ENCODE measurements at places on chromosomes 3 and 15. TPM values are rescaled to one million over a fixed set of nuclear protein-coding genes. Genes with fewer than 3 reads are reported as not detected.
A peak's percentile ranks its signal among the peaks of the same experiment; 100 is the strongest.

DNA sequence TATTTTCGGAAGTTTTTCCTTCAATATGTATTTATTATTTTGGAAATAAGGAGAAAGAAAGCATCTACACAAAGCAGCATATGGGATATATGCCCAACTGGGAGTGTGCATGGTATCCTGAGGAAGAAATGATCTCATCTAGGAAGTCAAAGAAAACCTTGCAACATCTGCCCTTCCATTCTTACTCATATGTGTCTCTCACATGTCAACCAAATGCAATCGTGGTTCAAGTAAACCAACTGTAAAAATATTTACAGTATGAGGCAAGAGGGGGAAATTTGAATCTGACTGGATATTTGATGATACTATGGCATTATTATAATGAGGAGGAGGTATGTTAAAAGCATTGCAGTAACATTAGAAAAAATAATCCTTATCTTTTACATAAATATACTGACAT lies 3.2 kb upstream of the SCG3 start:
- H3K36me3 ChIP-seq, result no peaks in the 10 kb centered on the region
- no peak for DNase-seq

- H3K27me3 ChIP-seq, result peaks cover 6% of the 10 kb centered on the region
- H3K27ac ChIP-seq, result no peak overlapping the region
- H3K4me3 ChIP-seq, result no peak overlapping the region
- DNase-seq, result peak; percentile 4
- no peaks in the 10 kb centered on the region for H3K36me3 ChIP-seq
Observed at GRCh38 chr15:31307270-31308184, 19.1 kb upstream of the KLF13 start.

DNA sequence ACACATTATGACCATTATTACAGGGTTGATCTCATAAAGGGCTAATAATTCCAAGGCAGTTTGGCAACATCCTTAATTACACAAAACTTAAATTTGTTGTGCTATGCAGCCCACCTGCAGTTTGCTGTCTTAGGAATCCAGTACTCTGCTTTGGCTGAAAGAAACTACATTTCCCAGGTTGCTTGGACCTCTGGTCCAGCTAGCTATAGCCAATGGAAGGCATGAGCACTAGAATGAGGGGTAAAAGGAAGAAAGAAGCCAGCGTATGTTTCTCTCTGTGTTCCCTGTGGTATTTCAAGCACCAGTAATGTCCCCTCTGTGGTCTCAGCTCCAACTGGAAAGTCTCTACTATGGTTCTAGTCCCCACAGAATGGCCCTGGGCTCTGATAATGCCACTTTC lies 84.3 kb upstream of the TSC22D2 start:
- peaks cover 19% of the 10 kb centered on the region for H3K27me3 ChIP-seq
- no peaks in the 10 kb centered on the region for H3K36me3 ChIP-seq
- no peak overlapping the region for H3K27ac ChIP-seq
- no peak for DNase-seq

DNA sequence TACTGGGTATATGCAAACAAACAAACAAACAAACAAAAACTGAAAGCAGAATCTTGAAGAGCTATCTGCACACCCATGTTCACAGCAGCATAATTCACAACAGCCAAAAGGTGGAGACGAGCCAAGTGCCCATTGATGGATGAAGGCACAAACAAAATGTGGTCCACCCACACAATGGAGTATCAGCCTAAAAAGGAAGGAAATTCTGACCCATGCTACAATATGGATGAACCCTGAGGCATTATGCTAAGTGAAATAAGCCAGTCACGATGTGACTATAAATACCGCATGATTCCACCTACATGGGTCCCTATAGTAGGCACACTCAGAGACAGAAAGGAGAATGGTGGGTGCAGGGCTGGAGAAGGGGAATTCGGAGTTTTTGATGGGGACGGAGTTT lies 24.1 kb downstream of the XPC start:
- no peaks in the 10 kb centered on the region for H3K4me1 ChIP-seq
- DNase-seq, result no peak
- H3K4me3 ChIP-seq, result no peak overlapping the region
- no peaks in the 10 kb centered on the region for H3K27me3 ChIP-seq

GRCh38 chr3:32930161-32930560 lies 21.3 kb upstream of the CCR4 start:
- no peak overlapping the region for H3K4me3 ChIP-seq
- H3K27ac ChIP-seq, result no peak overlapping the region
- H3K4me1 ChIP-seq, result no peaks in the 10 kb centered on the region
- no peaks in the 10 kb centered on the region for H3K36me3 ChIP-seq

DNA sequence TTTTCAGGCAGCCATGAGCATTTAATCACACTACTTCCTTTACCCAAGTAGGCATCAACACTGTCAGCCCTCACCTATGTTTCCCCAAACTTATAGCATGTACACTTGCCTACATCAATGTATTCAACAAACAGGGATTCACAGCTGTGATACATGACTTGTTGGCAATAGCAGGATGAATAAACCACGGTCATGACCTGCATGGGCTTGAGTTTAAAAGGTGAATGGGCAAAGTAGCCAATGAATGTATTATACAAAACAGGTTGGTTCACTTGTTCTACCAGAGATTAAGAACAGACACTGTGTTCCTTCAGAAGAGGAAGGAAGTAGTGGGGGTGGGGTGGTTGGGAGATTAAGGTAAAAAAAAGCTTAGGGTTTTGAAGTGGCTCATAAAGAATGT lies 861.9 kb upstream of the SEMA6D start:
- H3K4me3 ChIP-seq, result no peak overlapping the region
- H3K27me3 ChIP-seq, result no peaks in the 10 kb centered on the region
- DNase-seq, result no peak
- H3K27ac ChIP-seq, result no peak overlapping the region
- no peaks in the 10 kb centered on the region for H3K36me3 ChIP-seq

GRCh38 chr15:49460411-49460941 lies 37.4 kb downstream of the FGF7 start:
- H3K27ac ChIP-seq, result no peak overlapping the region
- H3K27me3 ChIP-seq, result peaks cover 29% of the 10 kb centered on the region
- no peaks in the 10 kb centered on the region for H3K4me1 ChIP-seq
- no peak for DNase-seq
- H3K36me3 ChIP-seq, result no peaks in the 10 kb centered on the region

DNA sequence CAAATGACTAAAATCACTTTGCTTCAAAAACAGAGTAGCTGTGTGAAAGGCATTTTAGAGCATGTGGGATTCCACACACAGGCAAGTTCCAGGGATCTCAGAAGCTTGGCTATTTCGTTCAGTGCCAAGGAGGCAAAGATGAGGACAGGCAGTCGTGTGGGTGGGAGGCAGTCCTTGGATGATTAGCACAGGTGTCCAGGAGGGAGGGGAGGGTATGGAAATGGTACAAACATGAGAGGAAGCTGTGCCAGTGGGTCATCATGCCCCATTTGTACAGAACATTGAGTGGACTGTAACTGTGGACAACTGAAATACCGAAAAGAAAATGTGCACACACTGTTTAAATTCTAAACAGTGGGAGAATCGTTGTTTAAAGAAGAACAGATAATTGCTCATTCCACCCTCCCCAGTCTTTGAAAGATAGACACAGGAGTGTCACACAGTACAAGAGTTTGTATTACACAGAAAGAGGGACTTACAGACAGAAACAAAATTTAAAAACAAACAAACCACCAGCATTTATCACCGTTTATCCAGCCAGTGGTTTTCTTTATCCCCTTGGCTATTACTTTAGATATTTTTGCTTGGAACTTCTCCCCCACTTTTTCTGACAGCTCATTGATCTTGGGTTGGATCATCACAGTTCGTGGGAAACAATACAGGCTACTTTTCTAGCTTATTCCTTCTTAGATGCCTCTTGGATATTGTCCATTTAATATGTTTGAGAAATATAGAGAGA lies 122.9 kb downstream of the GREM1 start:
- no peak overlapping the region for H3K4me3 ChIP-seq
- no peak for DNase-seq
- no peak overlapping the region for H3K27ac ChIP-seq
- peaks cover 3% of the 10 kb centered on the region for H3K27me3 ChIP-seq
- no peaks in the 10 kb centered on the region for H3K4me1 ChIP-seq

GRCh38 chr15:56886363-56886931 lies 32.0 kb upstream of the TCF12 start:
- no peaks in the 10 kb centered on the region for H3K36me3 ChIP-seq
- H3K4me3 ChIP-seq, result peak overlapping the region; percentile 74
- H3K4me1 ChIP-seq, result peaks cover 19% of the 10 kb centered on the region
- DNase-seq, result no peak
- H3K27me3 ChIP-seq, result peaks cover 12% of the 10 kb centered on the region
- H3K27ac ChIP-seq, result peak overlapping the region; percentile 34

GRCh38 chr3:30319713-30320112 lies 286.7 kb upstream of the TGFBR2 start:
- H3K27me3 ChIP-seq, result no peaks in the 10 kb centered on the region
- peaks cover 14% of the 10 kb centered on the region for H3K36me3 ChIP-seq
- H3K27ac ChIP-seq, result no peak overlapping the region
- peak; percentile 16 for DNase-seq
- H3K4me1 ChIP-seq, result peaks cover 7% of the 10 kb centered on the region

DNA sequence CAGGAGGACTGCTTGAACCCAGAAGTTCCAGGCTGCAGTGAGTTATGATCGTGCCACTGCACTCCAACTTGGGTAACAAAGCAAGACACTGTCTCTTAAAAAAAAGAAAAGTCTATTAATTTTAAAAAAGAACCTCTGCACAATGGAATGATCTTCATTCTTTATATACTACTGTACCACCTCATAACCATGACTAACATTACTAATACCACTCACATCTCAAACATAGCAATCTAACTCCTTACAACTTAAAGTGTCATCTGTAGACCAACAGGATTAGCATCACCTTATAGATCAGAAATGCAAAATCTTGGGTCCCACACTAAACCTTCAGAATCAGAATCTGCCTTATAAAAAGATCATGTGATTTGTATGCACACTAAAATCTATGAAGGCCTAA lies 48.8 kb upstream of the MAP4 start:
- no peaks in the 10 kb centered on the region for H3K27me3 ChIP-seq
- DNase-seq, result no peak

DNA sequence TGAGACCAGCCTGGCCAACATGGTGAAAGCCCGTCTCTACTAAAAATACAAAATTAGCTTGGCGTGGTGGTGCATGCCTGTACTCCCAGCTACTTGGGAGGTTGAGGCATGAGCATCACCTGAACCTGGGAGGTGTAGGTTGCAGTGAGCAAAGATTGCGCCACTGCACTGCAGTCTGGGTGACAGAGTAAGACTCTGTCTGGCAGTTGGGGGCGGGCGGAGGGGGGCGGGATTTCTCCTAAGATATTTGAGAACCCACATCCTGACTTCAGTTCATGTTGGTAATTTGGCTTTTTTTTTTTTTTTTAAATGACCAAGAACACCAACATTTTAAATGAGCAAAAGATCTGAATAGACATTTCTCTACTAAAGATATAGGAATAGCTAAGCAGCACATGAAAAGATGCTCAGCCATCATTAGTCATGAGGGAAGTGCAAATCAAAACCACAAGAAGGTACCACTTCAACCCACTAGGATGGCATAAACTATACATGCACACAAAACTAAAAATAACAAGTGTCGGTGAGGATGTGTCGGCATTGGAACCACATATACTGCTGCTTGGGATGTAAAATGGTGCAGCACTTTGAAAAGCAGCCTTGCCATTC lies 75.6 kb upstream of the LMOD3 start:
- H3K27me3 ChIP-seq, result no peaks in the 10 kb centered on the region
- H3K4me3 ChIP-seq, result peak overlapping the region; percentile 90
- H3K4me1 ChIP-seq, result peaks cover 46% of the 10 kb centered on the region
- no peak for DNase-seq
- peak overlapping the region; percentile 91 for H3K27ac ChIP-seq

- H3K27ac ChIP-seq, result no peak overlapping the region
- DNase-seq, result no peak
- H3K27me3 ChIP-seq, result peaks cover 30% of the 10 kb centered on the region
- H3K4me1 ChIP-seq, result peaks cover 12% of the 10 kb centered on the region
- no peaks in the 10 kb centered on the region for H3K36me3 ChIP-seq
Observed at GRCh38 chr3:149511040-149511626, 36.6 kb downstream of the TM4SF4 start.

DNA sequence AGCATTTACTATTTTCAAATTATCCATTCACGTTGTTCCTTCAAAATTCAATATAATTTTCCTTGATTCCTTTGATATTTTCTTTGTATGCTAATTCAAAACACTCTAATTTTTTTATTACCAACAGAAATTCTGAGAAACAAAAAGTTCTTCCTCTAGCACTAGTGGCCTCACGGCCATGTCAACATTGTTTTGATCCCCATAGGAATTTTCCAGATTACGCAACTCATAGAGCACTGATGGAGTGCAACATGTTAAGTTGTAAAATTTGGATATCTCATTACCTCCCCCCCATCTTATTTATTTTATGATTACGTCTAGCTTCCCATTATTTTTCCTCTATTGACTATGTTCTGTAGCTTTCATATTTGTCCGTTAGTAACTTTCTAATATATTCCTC lies 745.3 kb downstream of the TUSC7 start:
- H3K27ac ChIP-seq, result no peak overlapping the region
- no peaks in the 10 kb centered on the region for H3K36me3 ChIP-seq
- H3K4me1 ChIP-seq, result no peaks in the 10 kb centered on the region
- no peaks in the 10 kb centered on the region for H3K27me3 ChIP-seq
- no peak for DNase-seq

- H3K4me1 ChIP-seq, result no peaks in the 10 kb centered on the region
- H3K36me3 ChIP-seq, result no peaks in the 10 kb centered on the region
- H3K4me3 ChIP-seq, result no peak overlapping the region
- DNase-seq, result no peak
Observed at GRCh38 chr3:43549626-43550290, 72.1 kb downstream of the ANO10 start.

DNA sequence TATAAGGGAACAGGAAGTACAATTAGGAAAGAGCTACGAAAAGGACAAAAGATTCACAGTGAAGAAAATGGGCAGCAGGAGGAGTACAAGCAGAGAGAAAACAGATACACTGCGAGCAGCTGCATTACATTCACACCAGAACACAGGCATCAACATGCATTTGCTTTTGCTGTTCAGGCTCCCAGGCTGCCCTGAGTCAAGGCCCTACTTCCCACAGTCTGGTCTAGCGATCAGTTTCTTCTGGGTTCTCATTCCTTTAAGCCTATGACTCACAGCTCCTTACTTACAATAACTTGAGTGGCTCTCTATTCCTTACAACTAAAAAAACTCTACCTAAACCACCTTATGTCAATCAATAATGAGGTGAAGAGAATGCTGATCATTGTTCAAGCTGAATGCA lies 24.5 kb upstream of the ZNF445 start:
- no peak for DNase-seq
- no peaks in the 10 kb centered on the region for H3K27me3 ChIP-seq
- H3K36me3 ChIP-seq, result peaks cover 88% of the 10 kb centered on the region
- H3K27ac ChIP-seq, result no peak overlapping the region

The ANO10 gene
- 4.9 TPM for total RNA-seq

The STRIT1 gene
- not detected for total RNA-seq

The RASGRP1 gene
- total RNA-seq, result 113 TPM

The CLDN16 gene
- total RNA-seq, result not detected

The SLC6A1 gene
- total RNA-seq, result not detected

The DNASE1L3 gene
- total RNA-seq, result not detected

The STARD5 gene
- 4.5 TPM for total RNA-seq

The AGBL1 gene
- total RNA-seq, result 0.14 TPM

The MELTF gene
- 7.2 TPM for total RNA-seq

The SCAANT1 gene
- total RNA-seq, result not detected

Data from activated T-helper 2 cell treated with anti-CD3 and anti-CD28 coated beads, Interferon-gamma antibody, Interleukin-2, Interleukin-4, amounts not matched to agents 10 μg/mL and 5 μg/mL and 100 μg/mL, durations not matched to agents 14 hours and 24 hours and 36 hours (primary cell).